ENCODE measurements at places on chromosomes 16 and 17.

DNA sequence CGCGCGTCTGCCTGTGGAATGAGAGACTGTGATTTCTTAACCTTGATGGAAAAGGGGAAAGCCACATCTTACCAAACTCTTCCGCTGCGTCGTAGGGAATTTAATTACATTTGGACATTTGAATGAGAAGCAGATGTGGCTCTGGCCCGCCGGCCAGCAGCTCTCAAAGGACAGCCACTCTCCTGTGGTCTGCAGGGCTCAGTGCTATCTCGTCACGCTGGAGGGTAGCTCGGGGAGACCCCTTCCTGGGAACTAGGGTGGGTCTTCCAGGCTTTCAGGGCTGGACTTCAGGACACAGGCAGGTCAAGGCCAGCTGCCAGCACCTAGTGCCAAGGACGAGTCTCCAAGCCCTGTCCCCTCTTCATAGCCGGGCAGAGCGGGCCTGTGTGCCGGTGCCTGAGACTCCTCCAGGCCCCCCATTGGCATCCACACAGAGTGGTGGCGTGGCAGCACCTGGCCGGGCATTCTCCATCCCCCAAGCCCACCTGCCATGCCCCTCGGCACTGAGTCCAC, 15.9 kb upstream of the TBX2 start:
- no peak for DNase-seq

DNA sequence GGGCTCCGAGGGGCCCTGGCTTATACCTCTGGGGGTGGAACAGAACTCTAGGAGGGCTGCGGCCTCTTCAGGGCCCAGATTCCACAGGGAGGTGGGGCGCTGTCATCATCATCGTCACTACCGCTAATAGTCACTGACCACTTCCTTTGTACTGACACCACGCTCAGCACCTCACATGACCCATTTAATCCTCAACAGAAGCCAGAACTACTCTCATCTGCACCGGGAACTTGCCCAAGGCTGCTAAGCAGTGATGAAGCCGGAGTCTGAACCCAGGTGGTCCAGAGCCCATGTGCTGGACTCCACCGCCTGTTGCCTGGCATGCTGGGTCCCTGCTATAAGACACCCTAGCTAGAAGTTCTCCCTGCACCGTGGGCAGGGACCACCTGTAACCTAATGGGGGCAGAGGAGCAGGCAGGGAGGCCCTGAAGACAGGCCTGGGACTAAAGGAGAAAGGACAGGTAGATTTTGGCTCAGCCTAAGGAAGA, 12.0 kb downstream of the UNC13D start:
- DNase-seq: no peak

DNA sequence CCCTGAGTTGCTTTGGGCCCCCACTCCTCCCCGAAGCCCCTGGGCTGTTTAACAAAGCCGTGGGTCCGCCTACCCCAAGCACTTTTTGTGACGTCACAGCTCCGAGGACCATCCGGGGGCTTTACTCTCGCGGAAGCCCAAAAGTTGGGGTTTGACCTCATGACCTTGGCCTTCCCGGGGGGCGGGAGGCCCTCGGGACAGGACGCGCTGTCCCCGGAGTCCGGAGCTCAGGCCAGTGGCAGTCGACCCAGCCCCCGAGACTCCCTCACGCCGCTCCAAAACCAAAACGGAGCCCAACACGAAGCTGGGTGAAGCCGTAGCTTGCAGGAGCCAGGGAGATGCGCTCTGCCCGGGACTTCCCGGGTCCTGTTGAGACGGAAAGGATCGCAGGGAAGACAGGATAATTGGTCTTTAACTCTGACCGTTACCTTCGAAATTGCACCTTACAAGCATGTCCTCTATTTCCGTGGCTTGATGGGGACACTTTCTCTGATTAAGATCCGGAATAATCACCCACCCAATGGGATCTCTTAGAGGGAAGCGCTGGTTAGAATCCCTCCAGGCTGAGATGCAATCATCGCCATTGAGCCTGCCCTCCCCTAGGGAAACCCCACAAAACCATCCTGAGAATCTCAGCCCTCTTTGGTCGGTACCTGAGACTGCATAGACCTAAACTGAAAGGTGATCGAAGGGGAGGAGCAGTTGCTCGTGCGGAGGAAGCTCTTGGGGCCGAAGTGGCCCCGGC, 4.9 kb upstream of the SOX9 start:
- DNase-seq: no peak

GRCh38 chr16:14131774-14132695, 60.9 kb downstream of the MRTFB start:
- no peak for DNase-seq

GRCh38 chr16:31395647-31396046, 2.5 kb downstream of the ITGAD start:
- DNase-seq: no peak

DNA sequence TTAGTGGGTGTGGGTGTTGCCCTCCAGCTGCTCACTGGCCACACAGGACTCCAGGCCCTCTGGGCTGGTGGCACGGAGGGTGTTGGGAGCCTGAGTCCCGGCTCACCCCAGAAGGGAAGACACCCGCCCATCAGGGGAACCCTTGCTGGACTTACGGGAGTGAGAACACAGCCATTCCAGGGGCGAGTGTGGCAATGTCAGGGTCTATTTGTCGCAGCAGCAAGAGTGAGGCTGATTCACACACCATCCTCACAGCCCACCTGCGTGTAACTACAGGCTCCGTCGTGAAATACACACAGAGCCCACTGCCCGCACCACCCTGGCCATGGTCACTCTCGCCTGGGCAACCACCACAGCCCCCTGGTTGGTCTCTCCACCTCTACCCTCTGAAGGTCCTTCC, 17.8 kb upstream of the AATK start:
- no peak for DNase-seq

DNA sequence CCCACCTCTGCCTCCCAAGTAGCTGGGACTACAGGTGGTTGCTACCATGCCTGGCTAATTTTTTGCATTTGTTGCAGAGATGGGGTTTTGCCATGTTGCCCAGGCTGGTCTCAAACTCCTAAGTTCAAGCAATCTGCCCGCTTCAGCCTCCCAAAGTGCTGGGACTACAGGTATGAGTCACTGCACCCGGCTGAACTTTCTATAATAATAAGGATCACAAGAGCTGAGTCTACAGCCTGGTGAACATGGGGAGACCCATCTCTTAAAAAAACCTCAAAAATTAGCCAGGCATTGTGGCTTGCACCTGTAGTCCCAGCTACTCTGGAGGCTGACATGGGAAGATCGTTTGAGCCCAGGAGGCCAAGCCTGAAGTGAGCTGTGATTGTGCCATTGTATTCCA, 53.5 kb downstream of the WDR59 start:
- no peak for DNase-seq

GRCh38 chr16:3171181-3171854, 16.7 kb upstream of the OR1F1 start:
- no peak for DNase-seq

DNA sequence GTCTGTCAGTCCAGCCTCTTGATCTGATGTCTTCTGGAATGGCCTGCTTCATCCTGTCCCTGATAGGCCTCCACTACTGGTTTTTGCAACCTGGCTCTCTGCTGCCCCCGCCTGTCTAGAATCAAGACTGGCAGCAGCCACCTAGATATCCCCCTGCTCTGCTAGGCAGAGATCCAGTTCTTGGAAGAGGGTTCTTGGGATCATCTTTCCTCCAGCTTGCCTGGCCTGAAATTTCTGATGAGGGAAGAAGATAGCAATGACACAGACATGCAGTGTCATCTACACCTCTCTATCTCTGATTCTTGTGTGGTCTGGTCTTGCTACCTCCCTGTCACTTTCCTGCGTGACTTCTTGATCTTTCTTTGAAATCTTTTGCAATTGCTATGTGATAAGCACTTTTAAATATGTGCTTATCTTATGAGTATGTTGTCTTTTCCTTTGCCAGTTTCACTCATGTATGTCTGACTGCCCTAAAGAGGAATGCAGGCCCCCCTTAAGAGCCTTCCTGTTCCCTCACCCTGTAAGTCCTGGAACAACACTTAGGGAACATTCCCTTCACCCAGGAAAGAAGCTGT, 20.3 kb upstream of the NFATC3 start:
- no peak for DNase-seq

GRCh38 chr17:79646721-79647455, 36.0 kb upstream of the RBFOX3 start:
- DNase-seq: no peak

- DNase-seq: no peak
These were observed 16.8 kb upstream of the AKAP1 start for GRCh38 chr17:57068222-57068658.

GRCh38 chr16:86411897-86412296, 98.4 kb upstream of the FOXF1 start:
- DNase-seq: no peak

DNA sequence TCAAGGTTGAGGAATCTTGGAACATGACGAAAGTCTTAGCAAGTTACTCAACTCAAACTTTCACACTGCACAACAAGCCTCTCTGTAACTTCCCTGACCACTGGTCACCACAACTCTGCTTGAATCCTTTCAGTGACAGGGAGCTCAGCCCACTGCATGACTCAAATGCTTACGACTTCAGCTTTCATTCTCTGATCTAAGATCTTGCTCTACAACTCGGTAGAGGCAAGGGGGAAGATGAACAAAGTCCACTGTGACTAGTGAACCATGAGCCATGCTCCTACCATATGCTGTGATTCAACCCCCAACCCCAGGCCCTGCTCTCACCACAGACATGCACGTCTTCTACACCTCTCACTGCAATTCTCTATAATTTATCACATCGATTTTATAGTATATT, 160.9 kb downstream of the SLC39A11 start:
- no peak for DNase-seq

- no peak for DNase-seq
These were observed 43.9 kb downstream of the FBXL20 start for GRCh38 chr17:39357488-39357887.

DNA sequence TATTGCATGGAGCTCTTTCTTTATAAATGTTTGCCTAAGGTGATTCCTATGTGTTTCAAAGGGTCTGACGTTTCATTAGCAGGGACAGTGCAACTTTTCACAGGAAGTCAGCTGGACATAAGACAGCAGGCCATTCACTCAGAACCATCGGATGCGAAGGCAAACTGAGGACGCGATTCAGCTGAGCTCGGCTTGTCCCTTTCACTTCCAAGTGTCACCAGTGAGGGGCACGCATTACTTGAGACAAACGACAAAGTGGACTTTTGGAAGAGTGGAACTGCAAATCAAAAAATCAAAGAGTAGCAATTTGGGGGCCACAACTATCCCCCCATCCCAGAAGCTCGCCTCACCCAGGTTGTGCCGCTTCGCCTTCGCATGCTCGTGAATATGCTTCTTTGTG, 14.6 kb downstream of the USP22 start:
- DNase-seq: no peak

- peak; percentile 21 for DNase-seq
These were observed 215.7 kb upstream of the CIBAR2 start for GRCh38 chr16:85327731-85328675.

DNA sequence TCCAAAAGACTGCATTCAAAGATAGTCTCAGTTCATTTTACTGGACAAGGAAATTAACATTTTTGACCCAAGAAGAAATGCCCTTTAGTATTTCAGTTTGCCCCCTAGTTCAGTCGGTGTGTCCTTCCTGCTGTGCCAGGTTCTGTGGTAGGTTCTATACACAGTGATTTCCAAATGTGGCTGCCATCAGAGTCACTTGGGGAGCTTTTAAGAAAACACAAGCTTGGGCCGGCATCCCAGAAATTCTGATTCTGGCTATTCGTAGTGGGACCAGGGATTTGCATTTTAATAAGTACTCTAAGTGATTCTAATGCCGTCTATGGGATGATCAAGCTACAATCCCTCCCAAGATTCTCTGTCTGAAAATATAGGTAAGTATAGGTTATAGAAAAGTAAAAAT, 10.2 kb downstream of the RSPRY1 start:
- DNase-seq: no peak

- no peak for DNase-seq
These were observed 52.8 kb upstream of the C17orf78 start for GRCh38 chr17:37322826-37323561.
